Activated CD8-positive, alpha-beta memory T cell treated with anti-CD3 and anti-CD28 coated beads, Interleukin-2, amount 10 ng/mL, durations not matched to agents 7 days and 5 days (primary cell): ENCODE measurements at places on chromosomes 3 and 15. TPM values are rescaled to one million over a fixed set of nuclear protein-coding genes. Genes with fewer than 3 reads are reported as not detected.

TM4SF18 gene
- total RNA-seq, result not detected

ACTC1 gene
- not detected for total RNA-seq

CDHR4 gene
- total RNA-seq, result not detected

ISLR gene
- not detected for total RNA-seq

MYZAP gene
- total RNA-seq, result not detected

CHMP2B gene
- total RNA-seq, result 22.5 TPM

WDR72 gene
- not detected for total RNA-seq

KBTBD8 gene
- 10.4 TPM for total RNA-seq

- no peak for DNase-seq
- H3K4me3 ChIP-seq, result no peak overlapping the region
Observed at GRCh38 chr15:65399001-65399706, 21.4 kb upstream of the IGDCC3 start.

DNA sequence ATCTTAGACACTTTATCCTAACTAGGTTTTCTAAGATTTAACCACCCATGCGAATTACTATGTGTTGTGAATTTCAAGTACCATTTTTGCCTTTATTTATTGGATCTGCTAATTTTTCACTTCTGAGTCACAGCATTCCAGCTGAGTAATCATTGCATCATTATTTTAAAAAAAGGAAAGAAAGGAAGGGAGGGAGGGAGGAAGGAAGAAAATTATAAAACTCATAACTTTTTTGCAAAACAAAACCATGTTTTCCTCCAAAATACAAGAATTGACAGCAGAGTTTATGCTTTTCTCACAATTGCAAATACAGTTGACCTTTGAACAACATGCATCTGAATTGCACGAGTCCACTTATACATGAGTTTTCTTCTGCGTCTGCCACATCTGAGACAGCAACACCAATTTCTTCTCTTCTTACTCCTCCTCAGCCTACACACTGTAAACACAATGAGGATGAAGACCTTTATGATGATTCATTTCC lies 651.4 kb upstream of the NECTIN3 start:
- peaks cover 2% of the 10 kb centered on the region for H3K4me1 ChIP-seq
- H3K4me3 ChIP-seq, result no peak overlapping the region
- no peak for DNase-seq
- H3K36me3 ChIP-seq, result no peaks in the 10 kb centered on the region

DNA sequence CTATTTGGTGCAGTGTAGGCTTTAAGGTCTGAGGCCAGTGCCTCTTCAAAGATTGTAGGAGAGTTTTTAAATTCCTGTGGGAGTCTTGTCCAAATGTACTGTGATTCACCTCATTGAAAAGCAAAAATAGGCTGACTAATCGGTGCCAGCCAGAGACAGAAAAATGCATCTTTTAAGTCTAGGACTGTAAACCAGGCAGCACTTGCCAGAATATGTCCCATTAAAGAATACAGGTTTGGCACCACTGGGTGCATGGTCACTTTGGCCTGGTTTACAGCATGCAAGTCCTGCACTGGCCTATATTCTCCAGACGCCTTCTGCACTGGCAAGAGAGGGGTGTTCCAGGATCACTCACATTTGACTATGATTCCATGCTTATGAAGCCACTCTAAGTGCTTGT lies 20.3 kb upstream of the NOX5 start:
- no peak for DNase-seq
- H3K36me3 ChIP-seq, result no peaks in the 10 kb centered on the region
- H3K4me3 ChIP-seq, result no peak overlapping the region
- no peak overlapping the region for H3K27ac ChIP-seq
- H3K27me3 ChIP-seq, result peaks cover 6% of the 10 kb centered on the region

DNA sequence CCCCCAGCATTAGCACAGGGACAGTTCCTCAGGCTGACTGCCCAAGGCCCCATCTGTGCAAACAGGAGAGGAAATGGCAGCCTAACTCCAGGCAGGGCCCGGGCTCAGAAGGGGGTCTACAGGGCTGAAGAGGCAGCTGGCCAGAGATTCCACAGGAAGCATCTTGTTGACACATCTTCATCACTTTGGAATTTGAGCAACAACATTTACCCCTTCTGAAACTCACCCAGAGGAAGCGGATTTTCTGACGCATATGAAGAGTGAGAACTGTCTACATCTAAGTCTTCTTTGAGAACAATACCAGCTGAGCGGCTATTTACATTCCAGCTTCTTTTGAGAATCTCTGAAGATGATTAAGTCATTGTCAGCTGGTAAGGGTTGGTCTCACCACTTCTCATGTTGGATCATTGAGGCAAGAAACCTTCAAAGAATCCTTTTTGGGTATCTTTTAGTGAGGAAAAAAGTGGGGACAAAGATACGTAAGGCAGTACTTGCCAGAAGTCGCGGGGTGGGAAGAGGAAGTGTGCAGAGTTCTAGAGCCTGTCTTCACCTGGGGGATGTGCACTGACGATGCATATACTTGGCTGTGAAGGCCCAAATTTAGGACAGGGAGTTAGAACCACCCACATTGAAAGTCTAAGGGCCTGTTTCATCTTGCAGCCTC lies 25.4 kb upstream of the SRP14 start:
- H3K27ac ChIP-seq, result no peak overlapping the region
- H3K27me3 ChIP-seq, result no peaks in the 10 kb centered on the region

GRCh38 chr3:168546707-168547106 lies 451.0 kb upstream of the GOLIM4 start:
- no peak for DNase-seq
- no peaks in the 10 kb centered on the region for H3K4me1 ChIP-seq
- no peaks in the 10 kb centered on the region for H3K36me3 ChIP-seq
- H3K27me3 ChIP-seq, result no peaks in the 10 kb centered on the region
- no peak overlapping the region for H3K27ac ChIP-seq

DNA sequence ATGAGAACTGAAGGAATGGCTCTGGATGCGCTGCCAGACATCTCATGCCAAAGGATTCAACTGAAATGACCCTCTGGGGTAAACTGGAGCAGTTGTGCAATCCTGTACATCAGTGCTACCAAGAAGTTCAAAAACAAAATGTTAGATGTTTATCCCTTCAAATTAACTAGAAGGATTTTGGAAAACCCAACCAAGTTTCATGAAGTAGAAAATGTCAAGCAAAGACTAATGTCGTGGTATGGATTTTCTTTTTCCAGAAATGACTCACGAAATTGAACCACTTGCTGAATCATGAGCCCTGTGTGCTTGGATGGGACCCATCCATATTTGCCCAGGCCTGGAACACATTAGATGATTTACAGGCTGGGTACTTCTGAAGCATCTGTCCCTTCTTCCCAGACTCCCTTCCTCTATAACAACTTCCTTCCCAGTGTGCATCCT lies 101.6 kb downstream of the LRTM1 start:
- H3K27ac ChIP-seq, result no peak overlapping the region
- H3K4me3 ChIP-seq, result no peak overlapping the region
- no peak for DNase-seq
- no peaks in the 10 kb centered on the region for H3K4me1 ChIP-seq
- H3K36me3 ChIP-seq, result no peaks in the 10 kb centered on the region

GRCh38 chr15:55715355-55716076 lies 27.4 kb downstream of the PRTG start:
- no peak overlapping the region for H3K27ac ChIP-seq
- H3K27me3 ChIP-seq, result peaks cover 20% of the 10 kb centered on the region
- H3K4me3 ChIP-seq, result no peak overlapping the region
- peaks cover 2% of the 10 kb centered on the region for H3K4me1 ChIP-seq
- DNase-seq, result no peak

DNA sequence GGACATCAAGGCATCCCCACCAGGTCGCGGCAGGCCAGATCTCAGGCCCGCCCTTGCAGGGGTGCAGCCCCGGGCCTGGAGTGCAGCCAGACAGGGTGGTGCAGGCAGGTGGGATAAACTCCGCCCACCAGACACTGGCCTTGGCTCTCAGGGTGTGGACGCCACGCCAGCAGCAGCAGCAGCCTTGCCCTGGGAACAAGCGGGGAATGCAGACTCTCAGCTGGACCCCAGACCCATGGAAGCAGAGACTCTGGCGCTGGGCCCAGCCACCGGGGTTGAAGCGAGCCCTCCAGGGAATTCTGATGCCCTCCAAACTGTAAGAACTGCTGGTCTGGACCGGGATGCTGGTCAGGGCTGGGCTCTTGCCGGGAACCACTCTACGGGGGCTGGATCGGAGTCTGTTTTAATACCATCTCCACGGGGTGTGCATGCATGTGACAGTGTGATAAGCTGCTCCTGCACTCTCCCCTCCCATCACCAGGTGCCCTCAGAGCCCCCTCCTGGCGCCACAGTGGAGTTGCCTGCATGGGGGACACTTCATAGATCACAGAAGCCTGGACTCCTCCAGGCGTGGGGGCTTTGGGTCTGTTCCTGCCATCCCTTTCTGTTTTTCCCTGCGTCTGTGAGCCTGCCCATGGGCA lies 142.7 kb downstream of the NSMCE3 start:
- H3K27me3 ChIP-seq, result no peaks in the 10 kb centered on the region
- no peak overlapping the region for H3K27ac ChIP-seq
- peaks cover 2% of the 10 kb centered on the region for H3K4me1 ChIP-seq
- H3K4me3 ChIP-seq, result no peak overlapping the region
- DNase-seq, result no peak
- no peaks in the 10 kb centered on the region for H3K36me3 ChIP-seq

- no peaks in the 10 kb centered on the region for H3K27me3 ChIP-seq
- H3K27ac ChIP-seq, result no peak overlapping the region
- no peak for DNase-seq
- no peak overlapping the region for H3K4me3 ChIP-seq
Observed at GRCh38 chr3:116097226-116097625, 348.1 kb downstream of the LSAMP start.

DNA sequence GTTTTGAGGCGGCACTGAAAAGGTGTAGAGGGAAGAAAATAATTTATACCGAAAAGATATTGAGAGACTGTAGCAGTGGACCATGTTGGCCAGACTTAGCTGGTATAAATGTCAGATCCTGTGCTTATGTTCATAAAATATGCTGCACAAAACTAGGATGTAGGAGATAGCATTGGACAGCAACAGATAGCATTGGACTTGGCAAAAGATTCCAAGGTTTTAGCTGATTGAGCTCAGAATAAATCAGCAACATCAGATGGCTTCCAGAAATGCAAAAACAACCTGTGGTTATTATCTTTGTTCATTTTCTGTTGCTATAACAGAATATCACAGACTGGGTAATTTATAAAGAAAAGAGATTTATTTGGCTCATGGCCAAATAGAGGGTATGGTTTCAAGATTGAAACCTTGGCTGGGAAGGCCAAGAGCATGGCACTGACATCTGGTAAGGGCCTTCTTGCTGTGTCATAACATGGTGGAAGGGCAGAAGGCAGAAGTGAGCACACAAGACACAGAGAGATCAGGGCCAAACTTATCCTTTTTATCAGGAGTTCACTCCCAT lies 34.7 kb downstream of the SLC28A1 start:
- H3K4me1 ChIP-seq, result peaks cover 15% of the 10 kb centered on the region
- no peaks in the 10 kb centered on the region for H3K36me3 ChIP-seq
- DNase-seq, result no peak
- H3K4me3 ChIP-seq, result no peak overlapping the region

GRCh38 chr3:58260261-58260731 lies 22.7 kb downstream of the ABHD6 start:
- DNase-seq, result peak; percentile 67
- H3K4me1 ChIP-seq, result peaks cover 14% of the 10 kb centered on the region
- H3K4me3 ChIP-seq, result no peak overlapping the region
- H3K27me3 ChIP-seq, result no peaks in the 10 kb centered on the region

- no peak overlapping the region for H3K27ac ChIP-seq
- no peak overlapping the region for H3K4me3 ChIP-seq
- peaks cover 9% of the 10 kb centered on the region for H3K4me1 ChIP-seq
- peaks cover 3% of the 10 kb centered on the region for H3K36me3 ChIP-seq
- DNase-seq, result no peak
- H3K27me3 ChIP-seq, result peaks cover 11% of the 10 kb centered on the region
Observed at GRCh38 chr3:124964387-124964786, 29.8 kb upstream of the MUC13 start.

GRCh38 chr3:46527239-46527638 lies 29.5 kb downstream of the RTP3 start:
- DNase-seq, result no peak
- no peaks in the 10 kb centered on the region for H3K4me1 ChIP-seq
- no peak overlapping the region for H3K27ac ChIP-seq
- H3K4me3 ChIP-seq, result no peak overlapping the region

DNA sequence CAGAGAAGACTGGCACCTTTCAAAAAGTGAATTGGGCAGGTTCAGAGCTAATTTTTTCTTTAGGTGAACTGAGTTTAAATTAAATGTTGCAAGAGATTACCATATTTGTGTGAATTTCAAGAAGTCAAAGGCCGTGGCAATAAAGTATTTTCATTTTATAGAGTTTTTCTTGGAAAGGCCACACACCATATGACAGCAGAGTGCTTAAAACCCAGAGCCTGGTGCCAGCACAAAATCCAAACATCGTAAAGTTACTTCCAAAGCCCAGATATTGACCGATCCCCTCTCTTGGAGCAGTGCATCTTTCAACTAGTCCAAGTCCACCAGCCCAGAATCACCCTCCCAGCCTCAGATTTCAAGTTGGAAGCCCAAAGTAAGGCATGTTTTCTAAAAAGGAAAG lies 164.5 kb downstream of the VGLL4 start:
- no peak for DNase-seq
- no peaks in the 10 kb centered on the region for H3K4me1 ChIP-seq

GRCh38 chr3:60131618-60132017 lies 1081.8 kb upstream of the CFAP20DC start:
- no peak overlapping the region for H3K4me3 ChIP-seq
- H3K36me3 ChIP-seq, result no peaks in the 10 kb centered on the region
- no peaks in the 10 kb centered on the region for H3K4me1 ChIP-seq
- no peak overlapping the region for H3K27ac ChIP-seq
- no peak for DNase-seq

DNA sequence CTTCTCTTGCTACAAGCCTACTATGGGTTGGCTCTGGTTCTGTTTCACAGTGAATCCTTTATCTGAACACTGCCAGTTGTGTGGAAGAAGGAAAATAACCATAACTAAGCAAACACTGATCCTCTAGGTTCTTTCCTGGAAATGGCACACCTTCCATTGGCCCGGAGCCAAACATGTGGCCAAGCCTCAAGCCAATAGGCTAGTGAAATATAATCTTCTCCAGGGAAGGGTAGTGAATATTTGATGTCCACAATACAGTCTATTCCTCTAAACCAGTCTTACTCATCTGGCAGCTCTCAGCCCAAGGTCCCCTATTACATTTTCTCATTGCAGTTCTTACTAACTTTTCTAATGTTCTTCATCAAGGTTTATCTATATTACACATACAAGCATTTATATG lies 921.3 kb downstream of the TUSC7 start:
- H3K27me3 ChIP-seq, result no peaks in the 10 kb centered on the region
- no peak overlapping the region for H3K4me3 ChIP-seq
- no peaks in the 10 kb centered on the region for H3K36me3 ChIP-seq
- no peak for DNase-seq
- no peak overlapping the region for H3K27ac ChIP-seq

DNA sequence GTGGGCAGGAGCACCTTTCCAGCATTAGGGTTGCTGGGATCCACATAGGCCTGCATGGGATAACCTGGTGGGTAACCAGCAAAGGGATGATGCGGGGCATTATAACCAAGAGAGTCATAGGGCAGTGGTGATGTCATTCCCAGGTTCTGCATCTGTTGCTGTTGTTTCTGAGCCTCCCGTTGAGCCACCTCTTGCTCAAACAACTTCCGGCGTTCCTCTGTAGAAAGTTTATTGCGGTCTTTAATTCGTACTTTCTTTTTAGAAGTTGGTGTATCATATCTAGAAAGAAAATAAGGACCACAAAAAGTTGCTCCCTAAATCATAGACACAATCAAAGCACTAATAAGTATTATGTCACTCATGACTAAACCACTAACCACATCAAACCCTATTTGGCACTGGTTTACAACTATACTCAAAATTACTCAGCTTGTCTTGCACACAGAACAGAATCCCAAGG lies 77.8 kb downstream of the NBEAL2 start:
- peak overlapping the region; percentile 66 for H3K27ac ChIP-seq
- no peak overlapping the region for H3K4me3 ChIP-seq
- DNase-seq, result peak; percentile 76

- H3K27ac ChIP-seq, result no peak overlapping the region
- no peaks in the 10 kb centered on the region for H3K36me3 ChIP-seq
- peaks cover 11% of the 10 kb centered on the region for H3K4me1 ChIP-seq
Observed at GRCh38 chr3:55491296-55491816, 4.2 kb upstream of the WNT5A start.
